ENCODE measurements at places on chromosomes 7 and 10. TPM values are rescaled to one million over a fixed set of nuclear protein-coding genes. Genes with fewer than 3 reads are reported as not detected.

DNA sequence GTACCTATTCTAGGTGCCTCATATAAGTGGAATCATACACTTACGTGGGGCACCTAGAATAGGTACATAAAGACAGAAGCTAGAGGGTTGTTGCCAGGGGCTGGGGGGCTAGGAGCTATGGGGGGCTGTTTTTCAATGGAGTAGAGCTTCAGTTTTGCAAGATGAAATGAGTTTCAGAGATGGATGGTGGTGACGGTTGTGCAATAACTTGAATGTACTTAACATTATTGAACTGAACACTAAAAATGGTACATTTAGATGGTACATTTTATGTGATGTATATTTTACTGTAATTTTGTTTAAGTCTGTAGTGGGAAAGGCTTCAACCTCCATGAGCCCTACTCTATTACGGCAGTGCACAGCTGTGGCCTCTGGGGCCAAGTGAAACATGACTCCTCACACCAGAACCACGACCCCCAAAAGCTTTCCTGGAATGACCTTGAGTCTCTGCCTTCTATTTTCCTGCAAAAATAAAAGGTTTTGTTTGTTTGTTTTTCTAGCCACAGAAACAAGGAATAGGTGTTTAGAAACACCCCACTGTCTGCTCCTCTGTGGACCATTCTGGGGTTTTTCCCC is 147.3 kb upstream of the PLXNA4 start:
- DNase-seq = no peak

DNA sequence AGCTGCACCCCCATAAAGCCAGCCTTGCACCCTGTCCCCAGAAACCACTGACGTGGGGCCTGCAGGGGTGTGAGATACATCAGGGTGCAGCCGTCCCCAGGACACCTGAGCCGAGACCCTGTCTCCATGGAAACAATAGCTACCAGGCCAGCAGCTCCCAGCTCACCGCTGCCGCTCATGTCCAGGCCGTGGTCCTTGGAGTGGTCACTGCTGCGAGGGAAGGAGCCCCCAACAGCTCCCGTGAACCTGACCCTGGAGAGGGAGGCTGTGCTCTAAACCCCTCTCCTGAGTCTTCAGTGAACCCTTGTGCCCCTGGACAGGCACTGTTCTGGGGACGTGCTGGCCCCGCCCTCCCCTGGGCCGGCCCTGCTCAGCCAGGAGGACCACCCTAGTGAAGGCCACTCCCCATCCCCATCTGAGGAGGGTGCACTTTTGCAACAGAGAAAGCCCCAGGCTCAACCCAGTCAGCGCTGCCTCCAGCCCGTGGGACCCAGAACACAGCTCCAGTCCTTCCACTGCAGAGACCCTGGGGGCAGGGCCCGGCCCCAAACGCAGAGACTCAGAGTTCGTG is 19.6 kb upstream of the INPP5A start:
- DNase-seq = no peak

DNA sequence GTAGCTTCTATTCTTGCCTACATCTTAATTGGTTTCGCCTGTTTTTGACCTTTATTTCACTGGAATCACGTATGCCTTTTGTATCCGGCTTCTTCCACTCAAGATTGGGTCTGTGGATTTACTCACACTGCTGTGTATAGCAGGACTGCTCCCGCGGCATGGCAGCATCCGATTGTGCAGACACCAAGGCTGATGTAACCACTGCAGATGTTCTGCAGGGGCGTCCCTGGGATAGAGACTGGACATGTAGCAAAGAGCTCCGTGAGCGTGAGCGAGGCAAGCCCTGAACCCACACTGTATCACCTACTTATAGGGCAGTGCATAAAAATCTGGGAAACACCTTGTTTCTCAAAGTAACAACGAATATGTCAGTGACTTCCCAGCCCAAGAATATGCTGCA is 11.4 kb upstream of the IDI2 start:
- no peak for DNase-seq

Gene TEX36
- polyA plus RNA-seq = not detected

Gene DENND11
- polyA plus RNA-seq = 30.9 TPM

GRCh38 chr10:100022403-100022802 is 12.7 kb upstream of the DNMBP start:
- DNase-seq = no peak

GRCh38 chr10:119132521-119133345 is 28.8 kb downstream of the DENND10 start:
- no peak for DNase-seq

DNA sequence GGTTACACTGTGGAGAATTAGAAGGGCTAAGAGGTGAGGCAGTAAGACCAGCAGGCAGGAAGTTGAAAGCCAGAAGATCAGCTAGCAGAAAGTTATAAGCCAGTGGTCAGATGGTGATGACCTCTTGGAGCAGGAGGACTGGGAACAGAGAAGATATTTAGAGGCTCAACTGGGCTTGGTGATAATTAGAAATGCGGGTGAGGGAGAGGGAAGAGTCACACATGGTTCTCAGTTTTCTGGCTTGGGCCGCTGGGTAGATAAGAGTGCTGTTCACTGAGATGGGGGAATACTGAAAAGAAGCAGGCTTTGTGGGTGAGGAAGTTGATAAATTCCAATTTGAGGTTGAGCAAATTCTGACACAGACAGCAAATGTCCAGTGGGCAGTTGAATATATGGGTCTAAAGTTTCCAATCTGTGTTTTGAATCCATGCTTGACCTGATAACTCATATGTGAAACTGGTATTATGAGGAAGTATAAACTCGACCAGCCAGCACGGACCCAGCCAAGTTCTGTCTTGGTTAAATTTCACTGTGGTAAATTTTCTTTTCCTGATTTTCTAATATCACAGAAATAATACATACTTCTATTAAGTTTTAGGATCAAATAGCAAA is 22.7 kb downstream of the LSMEM1 start:
- no peak for DNase-seq

Gene MBLAC1
- polyA plus RNA-seq = 2.6 TPM

DNA sequence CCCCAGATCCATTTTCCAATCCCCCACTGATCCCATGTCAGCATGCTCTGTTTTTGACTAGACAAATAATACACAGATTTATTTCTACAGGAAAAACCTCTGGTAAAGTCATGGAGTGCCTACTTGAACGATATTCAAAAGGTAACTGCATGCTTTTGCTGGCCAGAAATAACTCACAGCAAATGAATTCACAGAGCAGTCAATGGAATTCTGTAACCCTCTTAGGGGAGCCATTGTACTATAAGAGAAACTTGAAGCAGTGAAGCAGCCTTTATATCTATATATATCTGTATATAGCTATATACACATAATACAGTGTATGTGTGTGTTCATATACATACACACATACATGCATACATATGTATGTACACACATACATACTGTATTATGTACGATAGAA is 29.0 kb upstream of the MEOX2 start:
- DNase-seq = no peak

- no peak for DNase-seq
Observed at GRCh38 chr10:132951926-132952325, 9.6 kb upstream of the CFAP46 start.
